Right hindlimb (tissue), 1 donor: ENCODE measurements at places on chromosomes 2 and 18.
A peak's percentile ranks its signal among the peaks of the same experiment; 100 is the strongest.

GRCh38 chr2:165863810-165864261 is 69.8 kb upstream of the GALNT3 start:
- no peak for DNase-seq

GRCh38 chr18:55534547-55534946 is 53.4 kb downstream of the TCF4 start:
- no peak for DNase-seq

DNA sequence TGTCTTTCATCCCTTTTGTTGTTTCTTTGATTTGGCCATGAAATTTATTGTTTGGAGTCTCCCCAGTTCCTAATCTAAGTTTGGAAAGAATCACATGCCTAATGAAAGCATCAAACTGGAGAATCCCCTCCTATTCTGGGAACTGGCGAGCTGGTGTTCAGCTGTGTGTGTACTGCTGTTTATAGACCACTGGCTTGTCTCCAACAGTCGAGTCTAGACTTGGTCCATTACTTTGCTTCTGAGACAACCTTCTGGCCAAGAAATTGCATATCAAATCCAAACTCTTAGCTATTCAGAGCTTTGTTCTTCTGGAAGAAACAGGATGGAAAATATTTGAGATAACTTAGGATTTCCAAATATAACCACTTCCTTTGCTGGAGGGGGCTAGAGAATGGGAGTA is 111.5 kb upstream of the THSD7B start:
- DNase-seq: peak; percentile 54

DNA sequence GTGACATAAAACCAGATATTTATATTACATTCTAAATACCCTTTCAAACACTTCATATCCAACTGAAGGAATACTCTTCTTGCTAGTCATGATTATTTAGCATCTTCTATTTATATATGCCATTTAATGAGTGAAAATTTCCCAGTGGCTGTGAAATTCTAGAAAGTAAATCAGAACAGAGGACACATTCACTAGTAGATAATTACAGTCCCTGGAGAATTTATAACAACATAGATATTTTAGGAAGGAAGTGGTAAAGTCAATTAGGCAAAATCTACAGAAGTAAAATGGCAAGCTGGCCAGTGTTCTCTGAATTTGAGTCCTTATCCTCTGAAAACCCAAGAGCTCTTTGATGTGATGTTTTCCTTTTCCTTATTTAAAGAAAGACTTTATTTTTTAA is 121.8 kb downstream of the PMAIP1 start:
- DNase-seq: no peak

DNA sequence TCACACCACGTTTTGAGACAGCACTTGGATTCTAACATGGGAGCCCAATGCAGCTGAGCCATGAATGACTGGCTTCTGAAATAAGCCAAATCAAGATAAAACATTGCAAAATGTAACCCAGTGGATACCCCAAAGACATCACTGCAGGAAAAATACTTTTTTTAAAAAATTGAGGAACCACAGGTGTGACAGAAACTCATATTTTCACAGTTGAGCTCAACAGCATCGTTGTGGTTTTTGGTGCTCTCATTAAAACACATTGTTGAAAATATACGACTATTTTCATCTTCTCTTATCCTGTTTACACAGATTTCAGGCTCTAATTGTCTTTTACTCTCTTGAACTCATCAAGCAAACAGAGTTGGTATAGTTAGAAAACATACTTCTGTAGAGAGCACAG is 429.3 kb upstream of the VRK2 start:
- DNase-seq: no peak

GRCh38 chr18:159037-159652 is 788 bp downstream of the USP14 start:
- no peak for DNase-seq

GRCh38 chr18:9810994-9811705 is 74.6 kb upstream of the TXNDC2 start:
- peak; percentile 42 for DNase-seq

DNA sequence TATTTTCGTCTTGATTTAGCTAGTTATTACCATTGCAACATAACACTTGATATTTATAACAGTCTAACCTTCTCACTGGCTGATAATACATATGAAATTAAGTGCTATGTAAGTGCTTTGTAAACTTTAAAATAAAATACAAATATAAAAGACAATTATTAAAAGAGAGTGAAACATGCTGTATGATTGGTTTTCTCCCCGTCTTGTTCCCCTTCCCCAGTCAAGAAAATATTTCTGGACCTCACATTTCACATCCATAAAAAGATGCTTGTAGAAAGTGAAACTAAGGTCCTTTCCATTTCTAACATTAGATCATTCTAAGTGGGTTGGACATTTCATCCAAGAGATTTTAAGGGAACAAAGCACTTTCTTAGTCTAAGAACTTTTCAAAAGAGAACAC is 310.2 kb upstream of the LRATD1 start:
- DNase-seq: no peak

GRCh38 chr2:103264058-103264768 is 502.4 kb downstream of the TMEM182 start:
- no peak for DNase-seq

DNA sequence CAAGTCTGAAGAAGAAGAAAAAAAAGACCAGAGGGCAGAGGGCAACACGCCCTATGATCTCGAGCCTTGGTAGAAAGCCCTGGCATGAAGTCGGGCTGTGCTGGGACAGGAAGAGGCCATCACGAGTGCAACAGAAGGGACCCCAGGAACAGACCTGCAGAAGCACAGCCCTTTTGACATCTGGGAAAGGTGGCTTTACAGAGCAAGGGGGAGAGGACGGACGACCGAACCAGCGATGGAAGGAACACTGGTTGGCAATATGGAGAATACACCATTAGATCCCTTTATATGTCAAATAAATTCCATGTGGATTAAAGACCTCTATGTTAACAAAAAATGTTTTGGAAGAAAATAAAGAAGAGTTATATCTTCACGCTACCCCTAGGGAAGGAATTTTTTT is 10.7 kb downstream of the KIF1A start:
- DNase-seq: peak; percentile 3

DNA sequence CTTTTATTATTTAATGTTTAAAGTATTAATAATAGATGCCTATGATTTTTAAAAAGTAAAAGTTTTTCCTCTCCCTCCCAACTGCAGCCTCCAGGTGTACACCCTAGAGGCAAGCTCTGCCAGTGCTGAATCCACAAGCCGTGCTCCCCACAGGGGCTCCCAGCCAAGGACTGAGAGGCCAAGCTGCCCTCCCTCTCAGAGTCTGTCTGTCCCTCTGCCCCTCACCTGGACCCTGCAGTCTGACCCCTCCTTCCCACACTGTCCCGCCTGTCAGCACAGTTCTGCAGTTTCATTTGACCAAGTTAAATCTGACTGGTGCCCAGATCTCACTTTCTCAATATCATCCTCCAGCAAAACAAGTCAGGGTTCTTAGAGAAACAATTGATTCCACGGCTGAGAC is 14.8 kb upstream of the PROC start:
- DNase-seq: no peak

DNA sequence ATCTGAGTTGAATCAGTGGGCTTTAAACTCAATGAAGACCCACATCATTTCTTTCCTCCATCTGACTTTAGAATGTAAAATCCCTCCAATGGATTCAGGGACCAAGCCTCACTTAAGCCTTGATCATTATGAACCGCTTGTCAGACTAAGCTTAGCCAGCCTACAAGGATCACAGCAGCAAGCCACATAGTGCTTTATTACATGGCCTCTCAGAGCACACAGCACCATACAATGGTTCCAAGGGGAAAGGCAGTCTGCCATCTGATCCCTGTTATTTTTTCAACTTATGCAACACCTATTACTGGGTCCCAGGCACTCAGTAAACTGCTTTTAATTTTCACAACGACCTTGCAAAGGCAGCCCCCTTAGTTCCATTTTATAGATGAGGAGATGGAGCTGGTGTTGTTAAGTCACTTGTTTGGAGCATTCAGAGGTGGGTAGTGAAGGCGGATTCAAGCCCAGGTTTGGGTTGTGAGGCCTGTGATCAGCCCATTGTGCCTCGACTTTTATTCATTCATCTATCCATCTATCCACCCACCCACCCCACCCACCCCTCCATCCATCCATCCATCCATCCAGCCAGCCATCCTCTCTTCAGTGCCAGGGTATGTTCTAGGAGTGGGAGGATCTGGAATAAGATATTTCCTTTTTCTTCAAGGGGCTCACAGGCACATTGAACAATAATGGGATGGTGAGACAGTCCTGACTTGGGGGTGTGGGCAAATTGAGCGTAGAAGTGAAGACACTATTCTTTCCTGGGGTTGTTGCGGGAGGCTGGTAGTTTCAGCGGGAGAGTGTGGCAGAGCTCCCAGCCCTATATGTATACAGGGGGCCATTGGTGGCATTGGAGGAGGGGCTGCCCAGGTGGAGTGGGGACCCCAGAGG is 141.2 kb downstream of the MYCN start:
- DNase-seq: no peak

DNA sequence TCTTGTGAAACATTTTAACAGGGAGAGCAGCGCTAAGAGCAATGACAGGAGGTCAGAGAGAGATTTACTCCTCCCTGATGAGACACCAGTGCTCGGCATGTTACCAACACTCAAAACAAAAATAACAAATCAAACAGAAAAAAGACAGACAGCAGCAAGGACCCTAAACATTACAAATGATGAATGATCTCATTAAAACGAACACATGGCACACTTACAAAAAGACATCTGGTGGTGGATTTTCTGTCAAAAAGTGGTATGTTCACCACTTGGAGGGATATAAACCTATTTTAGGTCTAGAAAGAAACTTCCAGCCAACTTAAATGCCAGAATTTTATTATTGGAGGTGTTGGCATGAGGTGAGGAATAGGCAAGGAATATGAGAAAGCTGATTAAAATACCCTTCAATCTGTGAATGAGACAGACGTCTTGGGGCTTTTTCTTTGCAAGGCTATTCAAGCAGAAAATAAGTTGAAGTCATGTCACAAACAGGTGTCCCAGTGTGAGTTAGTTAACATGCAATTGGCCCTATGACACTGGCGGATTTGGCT is 112.8 kb downstream of the PRELID3A start:
- no peak for DNase-seq

DNA sequence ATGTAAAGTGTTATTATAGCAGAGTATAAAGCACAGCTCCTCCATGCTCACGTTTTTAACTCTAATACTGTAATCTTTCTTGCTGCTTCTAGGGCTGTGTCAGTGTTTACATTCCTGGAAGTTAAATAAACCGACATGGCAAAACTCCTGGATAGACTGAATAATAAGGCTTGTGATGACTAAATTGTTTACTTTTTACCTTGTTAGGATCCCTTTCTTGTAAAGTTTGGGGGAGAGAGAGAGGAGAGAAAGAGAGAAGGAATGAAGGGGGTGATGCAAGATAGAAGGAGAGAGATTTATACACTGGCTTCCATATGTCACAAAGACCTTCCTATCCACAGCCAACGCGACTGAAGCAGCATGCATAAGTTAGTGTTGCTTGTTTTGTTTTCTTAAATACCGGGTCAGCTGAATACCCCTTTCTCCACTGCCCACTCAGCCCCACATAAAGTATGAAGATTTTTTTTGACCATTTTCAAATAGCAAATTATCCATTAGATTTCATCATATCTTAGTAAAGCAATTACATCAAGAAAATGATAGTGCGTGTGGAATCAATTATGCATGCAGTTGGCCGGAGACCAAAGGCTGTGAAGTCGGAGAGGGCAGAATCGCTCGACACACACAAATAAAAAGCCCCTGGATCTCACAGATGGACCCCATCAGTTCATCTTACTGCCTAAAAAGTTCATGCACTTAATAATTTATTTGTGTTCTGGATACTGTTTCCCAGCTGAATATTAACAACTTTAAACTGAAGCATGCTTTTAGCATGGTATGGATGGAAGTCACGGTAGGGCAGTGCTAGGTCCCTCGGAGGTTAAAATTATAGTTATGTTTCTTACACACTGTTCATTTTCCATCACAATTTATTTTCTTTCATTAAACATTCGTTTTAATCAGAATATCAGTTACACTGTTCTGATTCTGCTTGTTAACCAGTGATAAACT is 20.1 kb downstream of the BCL11A start:
- no peak for DNase-seq

- no peak for DNase-seq
Observed at GRCh38 chr18:37663446-37663845, 97.8 kb upstream of the CELF4 start.

DNA sequence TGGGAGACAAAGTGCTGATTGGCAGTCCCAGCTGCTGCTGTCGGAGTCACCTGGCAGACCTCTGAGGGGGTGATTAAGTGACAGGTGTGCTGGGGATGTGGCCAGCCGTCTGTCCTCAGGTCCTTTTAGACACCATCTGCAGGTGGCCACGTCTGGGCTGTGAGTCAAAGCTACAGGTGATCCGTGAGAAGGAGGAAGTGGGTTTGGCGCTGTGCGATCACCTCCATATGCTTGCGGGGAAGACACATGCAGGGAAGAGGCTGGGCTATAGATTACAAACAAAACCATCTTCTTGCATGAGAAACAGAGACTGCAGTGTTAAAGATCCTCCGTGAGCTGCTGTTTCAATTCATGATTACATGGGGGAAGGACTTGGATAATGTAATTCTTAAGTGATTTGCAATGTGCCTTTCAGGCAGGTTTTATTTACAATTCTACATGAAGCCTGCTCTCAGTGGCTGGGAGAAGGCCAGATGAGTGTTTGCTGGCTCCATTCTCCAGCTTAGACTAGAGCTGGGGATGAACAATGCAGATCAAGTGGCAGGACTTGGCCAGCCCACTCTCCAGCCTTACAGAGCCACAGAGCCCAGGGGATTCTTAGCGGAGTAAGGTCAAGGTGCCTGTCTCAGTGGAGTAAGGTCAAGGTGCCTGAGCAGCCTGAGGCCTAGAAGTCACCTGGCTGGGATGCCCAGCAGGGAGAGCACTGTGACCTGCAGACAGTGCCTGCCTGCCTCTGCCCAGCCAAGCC is 87.8 kb downstream of the LYPD1 start:
- DNase-seq: peak; percentile 61

DNA sequence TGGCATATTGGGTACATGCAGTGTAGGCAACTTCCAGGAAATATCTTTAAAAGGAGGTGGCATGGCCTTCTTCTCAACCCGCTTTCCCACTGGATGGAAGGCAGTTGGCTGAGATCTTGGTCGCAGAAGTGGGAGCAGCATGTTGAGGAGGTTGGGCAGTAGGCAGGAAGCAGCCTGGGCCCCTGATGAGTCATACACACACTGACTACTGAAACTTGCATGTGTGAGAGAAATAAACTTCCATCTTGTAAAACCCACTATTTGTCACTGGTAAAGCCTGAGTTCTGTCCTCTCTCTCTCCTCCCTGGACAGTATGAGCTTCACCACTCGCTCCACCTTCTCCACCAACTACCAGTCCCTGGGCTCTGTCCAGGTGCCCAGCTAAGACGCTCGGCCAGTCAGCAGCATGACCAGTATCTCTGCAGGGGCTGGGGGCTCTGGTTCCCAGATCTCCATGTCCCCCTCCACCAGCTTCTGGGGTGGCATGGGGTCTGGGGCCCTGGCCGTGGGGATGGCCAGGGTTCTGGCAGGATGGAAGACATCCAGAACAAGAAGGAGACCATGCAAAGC is 233.8 kb upstream of the SPRED2 start:
- no peak for DNase-seq

- DNase-seq: peak; percentile 41
Observed at GRCh38 chr18:76447258-76447890, 47.7 kb downstream of the ZNF516 start.

GRCh38 chr2:223674998-223675609 is 72.9 kb upstream of the SCG2 start:
- DNase-seq: no peak
